ENCODE measurements at places on chromosomes 5 and 9.

DNA sequence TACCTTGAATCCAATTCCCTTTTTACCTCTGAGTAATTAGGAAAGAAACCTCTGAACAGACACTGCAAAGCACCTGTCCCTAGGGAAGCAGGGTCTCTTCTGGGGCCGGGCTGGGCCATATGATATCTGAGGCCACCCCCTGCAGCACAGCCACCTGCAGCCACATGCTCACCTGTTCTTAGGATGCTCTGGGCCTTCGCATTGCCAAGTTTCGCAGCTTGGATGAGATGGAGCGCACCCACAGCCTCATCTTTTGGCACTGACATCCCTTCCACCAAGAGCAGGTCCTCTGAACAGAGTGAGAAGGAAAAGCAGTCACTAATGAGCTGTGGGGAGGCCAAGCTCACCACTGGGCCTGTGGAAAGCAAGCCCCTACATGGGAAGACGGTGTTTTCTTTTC lies 27.3 kb downstream of the CLTA start:
- DNase-seq = no peak

GRCh38 chr9:86545090-86545489 lies 190.9 kb upstream of the TUT7 start:
- no peak for DNase-seq

GRCh38 chr9:15033316-15033715 lies 123.1 kb upstream of the FREM1 start:
- no peak for DNase-seq

GRCh38 chr5:141853895-141854626 lies 24.1 kb downstream of the PCDH1 start:
- DNase-seq = no peak

DNA sequence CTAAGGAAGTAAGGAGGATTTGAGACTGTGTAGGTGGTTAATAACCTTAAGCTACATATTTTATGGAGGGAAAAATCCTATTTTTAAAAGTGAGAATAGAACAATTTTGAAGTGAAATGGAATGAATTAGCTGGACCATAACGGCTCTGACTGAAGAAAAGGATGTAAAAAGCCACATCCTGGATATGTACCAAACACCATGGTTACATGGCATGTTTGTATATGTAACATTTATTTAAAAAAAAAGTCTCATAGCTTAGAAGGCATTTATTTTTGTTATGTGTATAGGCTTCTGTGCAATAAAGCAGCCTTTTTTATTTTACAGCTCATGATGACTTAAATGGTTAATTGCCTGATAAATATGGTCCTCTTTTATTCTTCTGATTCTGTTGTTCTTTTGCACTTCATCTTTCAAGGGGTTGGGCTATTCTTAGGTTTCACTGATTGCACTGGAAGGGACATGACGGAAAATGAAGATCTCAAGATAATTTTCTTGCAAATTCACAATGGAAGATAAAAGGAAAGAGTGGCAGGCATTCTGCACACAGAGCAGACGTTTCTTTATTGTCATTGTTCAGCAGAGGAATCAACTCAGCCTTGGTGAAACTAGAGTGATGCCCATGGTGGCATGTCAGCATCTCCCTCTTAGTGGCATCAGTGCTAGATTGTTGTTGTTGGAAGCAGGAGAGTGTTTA lies 63.1 kb downstream of the DOCK8 start:
- no peak for DNase-seq

GRCh38 chr5:148620696-148621095 lies 33.6 kb downstream of the HTR4 start:
- DNase-seq = no peak

DNA sequence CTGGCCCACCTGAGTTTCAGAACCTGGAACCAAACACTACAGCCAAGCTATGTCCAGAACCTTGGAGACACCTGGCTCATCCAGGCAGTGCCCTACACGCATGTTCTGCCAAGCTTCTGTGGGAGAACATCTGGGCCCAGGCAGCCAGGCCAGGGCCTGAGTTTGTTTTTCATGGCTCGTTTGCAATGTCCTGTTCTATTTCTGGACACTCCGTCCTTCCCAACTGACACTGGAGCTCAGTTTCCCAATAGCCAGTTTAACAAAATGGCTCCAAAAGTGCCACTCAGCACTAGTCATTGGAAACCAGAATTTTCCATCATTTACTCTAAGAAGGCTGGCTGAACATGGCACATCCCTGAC lies 38.6 kb downstream of the SH3RF2 start:
- DNase-seq = no peak

DNA sequence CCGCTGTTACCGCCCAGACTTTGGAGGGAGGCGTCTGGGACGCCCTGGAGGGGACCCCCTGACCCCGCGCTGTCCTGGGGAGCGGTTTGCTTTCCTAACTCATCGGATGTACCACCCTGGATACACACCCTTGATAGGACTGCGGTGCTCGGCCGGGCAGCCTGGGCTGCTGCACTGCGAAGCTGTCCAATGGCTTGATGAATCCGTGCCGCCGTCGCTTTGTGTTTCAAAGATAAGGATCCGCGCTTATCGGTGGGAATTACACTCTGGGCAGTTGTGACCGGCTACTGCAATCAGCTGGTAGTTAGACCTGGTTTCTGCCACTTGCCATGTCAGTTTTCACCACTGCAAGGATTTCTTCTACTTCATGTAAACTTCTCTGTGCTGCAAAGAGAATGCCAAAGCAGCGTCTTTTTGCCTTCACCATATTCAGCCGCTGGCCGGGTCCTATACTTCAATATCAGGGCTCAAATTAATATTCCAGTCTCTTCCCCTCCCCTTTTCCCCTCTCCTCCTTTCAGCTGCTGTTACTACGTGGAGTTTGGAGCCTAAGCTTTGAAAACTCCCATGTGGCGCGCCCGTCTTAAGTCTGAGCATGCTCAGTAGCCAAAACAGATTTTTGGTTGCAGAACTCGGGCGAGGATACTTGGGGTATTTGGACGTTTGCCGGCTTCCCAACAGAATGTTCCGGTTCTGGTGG lies 727 bp downstream of the SMAD5 start:
- DNase-seq = peak; percentile 62

All from EL (cell line).